CD4-positive, alpha-beta T cell treated with Interleukin-2 at 100 ng/mL for 4 hours (primary cell): ENCODE measurements at places on chromosomes 7 and 10.

DNA sequence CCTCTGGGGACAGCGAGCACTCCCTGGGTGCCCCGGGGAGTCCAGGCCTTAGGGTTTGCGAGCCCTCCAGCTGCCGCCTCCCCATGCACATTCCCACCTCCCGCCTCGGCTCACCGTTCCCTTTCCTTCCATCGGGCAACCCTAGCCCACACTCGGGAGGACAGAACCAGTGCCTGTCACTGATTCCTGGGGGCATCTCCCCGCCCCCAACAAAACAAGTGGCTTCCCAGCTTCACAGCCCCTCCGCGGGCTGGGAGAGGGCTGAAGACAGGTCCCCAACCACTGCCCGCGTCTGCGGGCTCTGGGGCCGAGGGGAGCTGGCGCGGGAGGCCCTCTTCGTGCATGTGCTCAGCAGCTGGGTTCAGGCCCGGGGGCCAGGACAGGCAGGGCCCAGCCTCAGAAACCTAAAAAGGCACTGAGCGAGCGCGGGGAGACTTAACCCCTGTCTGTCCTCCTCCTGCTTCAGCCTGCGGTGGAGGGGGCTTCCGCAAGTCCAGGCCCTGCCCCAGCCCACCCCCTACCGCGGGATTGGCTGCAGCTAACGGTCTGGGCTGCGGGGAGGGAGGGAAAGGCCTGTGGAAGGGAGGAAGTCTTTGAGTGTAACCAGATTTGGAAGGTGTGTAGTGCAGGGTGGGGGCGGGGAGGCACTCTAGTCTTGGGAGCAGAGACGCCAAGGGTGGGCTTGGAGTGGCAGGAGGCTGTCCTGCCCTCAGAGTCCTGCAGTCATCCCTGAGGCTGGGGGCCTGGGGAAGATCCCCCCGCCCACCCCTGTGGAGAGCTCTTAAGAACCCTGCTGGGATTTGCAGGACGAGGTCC, 1.2 kb downstream of the FLNC start:
- DNase-seq = no peak

DNA sequence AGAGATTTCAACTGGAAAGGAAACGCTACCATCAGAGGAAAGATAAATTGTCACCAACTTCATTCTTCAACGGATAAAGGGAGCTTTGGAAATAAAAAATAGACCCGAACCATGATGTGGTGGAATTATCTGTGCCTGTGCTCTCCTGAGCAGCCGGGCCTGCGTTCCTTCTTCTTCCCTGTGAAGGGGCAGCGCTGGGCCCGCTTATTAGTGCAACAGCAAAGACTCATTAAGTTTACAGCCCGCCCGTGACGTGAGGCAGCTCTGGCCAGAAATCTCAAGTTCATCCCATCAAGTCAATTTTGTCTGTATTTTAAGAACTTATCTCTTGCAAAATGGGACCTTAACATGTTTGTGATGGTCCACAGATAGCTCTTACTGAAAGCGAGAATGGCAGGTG, 193.7 kb downstream of the ADARB2 start:
- DNase-seq = no peak

- DNase-seq = peak; percentile 80
These were observed 2.1 kb downstream of the PCOLCE start for GRCh38 chr7:100604028-100604975.

GRCh38 chr10:3132036-3133025, 40.3 kb downstream of the PITRM1 start:
- DNase-seq = no peak

GRCh38 chr7:122369756-122370155, 65.2 kb upstream of the FEZF1 start:
- DNase-seq = no peak

- no peak for DNase-seq
These were observed 11.3 kb upstream of the TSPAN15 start for GRCh38 chr10:69439813-69440506.

- no peak for DNase-seq
These were observed 122.5 kb upstream of the LANCL2 start for GRCh38 chr7:55242613-55243012.

DNA sequence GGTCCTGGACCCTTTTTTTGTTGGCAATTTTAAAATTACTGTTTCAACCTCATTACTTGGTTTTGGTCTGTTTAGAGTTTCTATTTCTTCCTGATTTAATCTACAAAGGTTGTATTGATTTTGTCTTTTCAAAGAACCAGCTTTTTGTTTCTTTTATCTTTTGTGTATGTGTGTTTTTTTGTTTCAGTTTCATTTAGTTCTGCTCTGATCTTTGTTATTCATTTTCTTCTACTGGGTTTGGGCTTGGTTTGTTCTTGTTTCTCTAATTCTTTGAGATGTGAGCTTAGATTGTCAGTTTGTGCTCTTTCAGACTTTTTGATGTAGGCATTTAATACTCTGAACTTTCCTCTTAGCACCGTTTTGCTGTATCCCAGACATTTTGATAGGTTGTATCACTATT, 8.5 kb upstream of the MRPS33 start:
- DNase-seq = no peak

DNA sequence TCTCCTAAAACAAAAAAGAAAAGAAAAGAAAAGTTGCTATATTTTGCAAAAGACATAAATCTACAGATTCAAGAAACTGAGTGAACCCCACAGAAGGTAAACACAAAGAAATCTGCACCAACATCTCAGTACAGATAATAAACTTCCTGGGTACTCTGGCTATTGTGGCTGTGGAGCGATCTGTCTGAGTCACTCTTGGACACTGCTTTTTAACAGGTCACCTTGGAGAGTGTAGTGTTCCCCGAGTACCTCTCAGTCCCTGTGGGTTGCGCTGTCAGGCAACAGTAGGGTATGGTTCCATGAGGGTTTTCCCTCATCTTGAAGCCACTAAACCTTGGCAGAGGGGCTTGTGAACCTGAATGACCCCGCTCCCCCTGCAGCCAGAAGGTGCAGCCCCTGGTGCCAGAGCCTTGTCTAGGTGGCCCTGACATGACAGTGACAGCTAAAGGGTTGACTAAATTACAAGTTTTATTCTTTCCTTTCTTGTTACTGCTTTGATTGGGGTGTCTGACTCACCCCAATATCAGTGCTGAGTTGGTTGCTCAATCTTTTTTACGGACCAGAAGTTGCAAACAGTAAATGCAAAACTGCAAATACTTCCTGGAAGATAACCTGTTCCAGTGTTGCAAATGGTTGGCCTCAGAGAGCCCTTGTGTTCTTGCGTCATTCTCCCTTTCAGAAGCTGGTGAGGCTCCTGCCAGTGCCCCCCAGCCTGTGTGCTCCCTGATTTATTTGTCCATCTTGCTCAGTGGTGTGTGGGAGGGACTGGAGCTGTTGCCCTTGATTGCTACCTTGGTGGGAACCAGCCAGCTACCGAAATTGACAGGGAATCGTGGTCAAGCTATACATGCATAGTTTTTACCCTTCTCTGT, 30.6 kb downstream of the POR start:
- DNase-seq = no peak

DNA sequence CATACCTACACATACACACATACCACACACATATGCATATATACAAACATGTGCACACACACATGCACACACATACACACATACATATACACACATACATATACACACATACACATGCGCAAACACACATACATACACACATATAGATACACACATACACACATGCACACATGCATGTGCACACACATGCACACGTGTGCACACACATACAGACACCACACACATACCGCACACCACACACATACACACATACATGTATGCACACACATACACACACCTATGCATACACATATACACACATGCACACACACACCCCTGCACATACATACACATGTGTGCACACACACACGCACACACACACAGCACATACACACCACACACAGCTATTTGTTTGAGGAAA, 236.5 kb downstream of the WDR11 start:
- no peak for DNase-seq

DNA sequence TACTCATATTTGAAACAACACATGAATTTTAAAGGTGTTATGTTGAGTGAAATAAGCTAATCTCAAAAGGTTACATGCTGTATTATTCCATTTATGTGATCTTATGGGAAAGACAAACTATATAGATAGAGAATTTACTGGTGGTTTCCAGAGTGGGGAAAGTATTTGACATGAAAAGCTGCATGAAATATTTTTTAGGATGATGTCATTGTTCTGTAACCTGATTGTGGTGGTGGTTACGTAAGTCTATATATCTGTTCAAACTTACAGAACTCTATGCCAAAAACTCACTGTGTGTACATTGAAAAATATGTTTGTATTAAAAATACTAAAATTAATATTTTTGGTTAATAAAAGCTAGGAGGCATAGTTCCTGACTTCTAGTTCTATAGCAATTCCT, 453.0 kb downstream of the SORCS3 start:
- no peak for DNase-seq

DNA sequence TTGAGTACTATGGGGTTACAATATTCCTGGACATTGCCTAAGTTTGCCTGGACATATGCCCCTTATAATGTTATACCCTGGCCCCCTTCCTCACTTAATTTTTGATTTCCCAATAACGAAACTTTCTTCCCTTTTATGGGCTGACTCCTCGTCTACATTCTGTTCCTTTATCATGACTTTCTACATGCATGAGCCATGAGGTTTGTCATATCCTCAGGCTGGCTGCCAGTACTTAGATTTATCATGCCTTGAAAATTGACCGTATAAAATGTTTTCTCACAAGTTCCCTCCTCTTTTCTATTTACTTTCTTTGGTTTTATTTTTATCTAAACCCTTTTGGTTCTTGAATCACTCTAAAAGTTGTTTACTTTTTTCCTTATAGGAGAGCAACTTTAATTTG, 4.7 kb downstream of the DNAH11 start:
- DNase-seq = no peak

DNA sequence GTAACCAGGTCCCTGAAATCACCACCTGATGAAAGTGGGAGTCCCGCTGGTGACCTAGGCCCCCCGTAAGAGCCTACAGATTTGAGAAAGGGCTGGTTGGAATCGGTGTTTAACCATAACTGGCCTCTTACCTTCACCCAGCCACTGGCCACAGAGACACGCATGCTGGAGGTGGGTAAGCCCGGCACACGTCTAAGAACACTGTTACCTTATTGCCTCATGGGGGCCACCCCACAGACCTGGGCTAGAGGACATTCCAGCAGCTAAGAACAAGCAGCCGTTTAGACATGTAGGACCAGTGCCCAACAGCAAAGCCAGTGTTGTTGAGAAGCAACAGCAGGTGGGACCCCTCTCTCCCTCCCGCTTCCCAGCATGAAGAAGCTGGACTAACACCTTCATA, 2.5 kb upstream of the GDF2 start:
- no peak for DNase-seq

GRCh38 chr7:55531536-55531935, 40.8 kb downstream of the VOPP1 start:
- DNase-seq = peak; percentile 47

DNA sequence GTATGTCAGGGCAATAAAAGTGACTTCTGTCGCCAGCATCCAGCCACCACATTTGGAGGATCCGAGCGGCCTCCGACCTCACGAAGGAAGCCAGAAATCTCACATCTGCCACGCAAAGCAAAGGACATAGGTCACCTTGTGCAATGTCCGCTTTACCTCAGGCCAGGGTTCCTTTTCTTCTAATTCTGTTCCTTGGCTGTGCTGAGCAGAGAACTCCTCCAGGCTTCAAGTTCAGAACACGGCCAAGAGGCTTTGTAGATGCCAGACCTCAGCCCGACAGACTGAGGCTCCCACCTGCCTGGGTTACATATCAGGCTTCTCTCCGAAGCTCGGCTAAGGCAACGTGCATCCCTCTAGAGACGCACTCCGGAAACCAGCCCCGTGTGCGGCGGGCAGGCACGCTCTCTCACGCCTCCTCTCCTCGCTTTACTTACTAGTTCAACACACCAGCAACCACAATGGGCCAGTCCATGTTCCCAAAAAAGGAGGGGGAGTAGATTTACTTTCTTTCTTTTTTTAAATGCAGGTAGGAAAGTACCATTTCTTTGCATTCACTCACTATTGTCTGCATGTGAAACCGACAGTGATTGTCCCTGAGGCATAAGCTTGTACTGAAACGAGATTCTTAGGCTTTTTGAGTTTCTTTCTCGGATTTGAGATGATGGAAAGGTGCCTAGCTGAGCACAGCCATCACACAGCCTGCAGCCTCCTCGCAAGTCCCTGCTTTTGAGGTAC, 122.4 kb upstream of the AFAP1L2 start:
- DNase-seq = peak; percentile 95

GRCh38 chr7:116557066-116557585, 32.3 kb downstream of the CAV1 start:
- DNase-seq = no peak

DNA sequence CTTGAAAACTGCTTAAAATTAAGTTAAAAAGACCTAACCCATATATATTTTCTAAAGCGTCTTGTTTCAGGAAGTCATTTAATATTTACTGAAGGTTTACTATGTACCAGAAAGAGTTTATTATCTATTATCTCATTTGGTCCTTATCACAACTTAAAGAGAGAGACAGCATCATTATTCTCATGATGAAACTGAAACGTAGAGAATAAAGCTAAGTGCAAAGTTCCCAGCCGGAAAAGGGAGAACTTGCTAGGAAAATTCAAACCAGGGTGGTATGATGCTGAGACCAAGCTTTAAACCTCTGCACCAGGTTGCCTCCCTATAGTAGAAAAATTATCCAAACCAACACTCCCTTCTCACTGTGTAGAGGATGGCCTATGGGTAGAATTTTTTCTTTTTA, 207.7 kb upstream of the BMPER start:
- DNase-seq = no peak

- no peak for DNase-seq
These were observed 52.5 kb downstream of the ADRA2A start for GRCh38 chr10:111129363-111129762.

GRCh38 chr10:86596266-86596665, 58.1 kb upstream of the OPN4 start:
- DNase-seq = no peak

- DNase-seq = no peak
These were observed 9.2 kb downstream of the CPA2 start for GRCh38 chr7:130275826-130276297.

DNA sequence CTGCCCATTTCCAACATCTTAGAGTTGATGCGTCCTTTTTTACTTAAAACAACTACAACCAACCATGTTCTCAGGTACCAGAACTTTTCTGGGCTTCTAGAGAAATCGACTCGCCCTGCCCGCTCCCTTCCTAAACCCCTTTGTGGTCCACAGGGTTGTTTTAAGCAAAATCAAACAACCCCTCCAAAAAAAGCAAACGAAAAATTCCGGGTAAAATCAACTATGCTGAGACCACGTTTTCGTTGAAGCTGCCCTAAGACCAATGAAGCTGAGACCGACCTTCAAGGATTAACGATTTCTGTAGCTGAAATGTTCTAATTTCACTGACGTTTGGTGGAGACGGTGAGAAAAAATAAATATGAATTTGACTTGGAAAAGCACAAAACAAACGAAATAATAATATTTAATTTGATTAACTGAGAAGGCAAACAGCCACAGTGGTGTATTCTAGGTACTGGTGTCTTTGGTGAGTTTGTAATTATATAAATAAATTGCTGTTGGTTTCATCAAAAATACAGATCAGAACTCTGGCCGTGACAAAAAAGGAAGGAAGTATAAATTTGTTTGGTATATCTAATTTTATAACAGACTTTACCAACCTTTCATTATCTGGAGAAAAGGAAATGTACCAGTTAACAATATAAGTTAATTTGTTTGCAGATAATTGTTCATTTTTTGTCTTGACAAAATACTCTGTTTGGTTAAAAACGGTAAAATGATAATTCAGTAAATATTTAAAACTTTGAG, 4.7 kb upstream of the IGF2BP3 start:
- DNase-seq = no peak

GRCh38 chr10:117886766-117887165, 160.0 kb downstream of the RAB11FIP2 start:
- no peak for DNase-seq
